Stimulated activated CD8-positive, alpha-beta memory T cell treated with anti-CD3 and anti-CD28 coated beads, Interleukin-15, amount 100 ng/mL, for 24 hours (primary cell): ENCODE measurements at places on chromosomes 4 and X.

DNA sequence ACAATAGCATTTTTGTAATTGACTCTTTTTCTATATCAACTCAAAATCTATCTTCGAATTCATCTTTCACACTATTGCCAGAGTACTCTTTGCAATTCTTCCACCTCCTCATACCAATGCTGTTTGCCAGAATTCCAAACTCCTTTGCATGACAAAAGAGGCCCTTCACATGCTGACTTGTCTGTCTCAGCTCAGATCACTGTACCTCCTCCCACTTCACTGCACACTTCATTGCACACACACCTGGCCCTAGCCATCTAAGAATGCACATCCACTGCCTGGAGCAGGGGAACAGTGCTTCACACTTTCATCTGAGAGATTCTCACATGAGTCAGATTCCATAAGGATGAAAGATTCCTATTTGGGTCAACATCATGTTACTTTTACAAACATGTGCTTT, 56.5 kb downstream of the PRDM5 start:
- no peak for DNase-seq

DNA sequence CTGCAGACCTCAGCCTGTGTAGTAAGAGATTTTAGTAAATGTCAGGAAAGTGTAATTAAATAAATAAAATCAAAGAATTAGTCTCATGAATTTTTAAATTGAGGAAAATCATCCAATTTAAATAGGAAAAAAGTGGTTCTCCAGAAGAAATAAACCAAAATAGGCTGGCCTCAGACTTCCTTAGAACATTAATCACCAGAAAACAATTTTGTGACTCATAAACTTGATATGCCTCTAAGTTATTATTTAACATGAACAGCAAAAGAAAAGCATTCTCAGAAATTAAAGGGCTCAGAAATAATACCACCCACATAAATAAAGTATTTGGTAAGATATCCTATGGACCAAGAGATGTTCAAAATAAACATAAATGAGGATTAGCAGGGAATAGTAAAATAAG, 14.3 kb downstream of the FAM47B start:
- DNase-seq, result no peak

DNA sequence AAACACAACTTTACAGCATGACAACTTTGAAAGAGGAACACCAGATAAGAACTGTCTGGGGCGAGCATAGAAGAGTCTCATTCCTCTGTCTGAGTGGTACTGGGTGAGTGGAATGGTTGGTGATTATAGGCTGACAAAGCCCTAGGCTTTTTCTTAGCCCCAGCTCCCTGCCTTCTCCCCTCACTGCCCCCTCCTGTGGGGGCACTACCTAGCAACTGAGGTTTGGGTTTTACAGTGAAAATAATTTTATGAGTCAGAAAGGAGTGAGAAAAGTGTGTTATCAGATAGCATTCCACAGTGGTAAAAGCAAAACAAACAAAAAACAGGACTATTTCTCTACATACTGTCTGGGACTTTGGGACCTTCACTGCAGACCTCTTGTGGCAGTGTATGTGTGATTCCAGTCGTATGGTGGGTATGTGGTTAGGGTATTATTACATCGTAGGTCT, 10.5 kb upstream of the TMEM165 start:
- no peak for DNase-seq

GRCh38 chr4:5839751-5840674, 52.9 kb downstream of the CRMP1 start:
- DNase-seq, result no peak

GRCh38 chr4:55543858-55544257, 2.9 kb downstream of the CLOCK start:
- DNase-seq, result no peak
